ENCODE measurements at places on chromosomes 5 and 9.

DNA sequence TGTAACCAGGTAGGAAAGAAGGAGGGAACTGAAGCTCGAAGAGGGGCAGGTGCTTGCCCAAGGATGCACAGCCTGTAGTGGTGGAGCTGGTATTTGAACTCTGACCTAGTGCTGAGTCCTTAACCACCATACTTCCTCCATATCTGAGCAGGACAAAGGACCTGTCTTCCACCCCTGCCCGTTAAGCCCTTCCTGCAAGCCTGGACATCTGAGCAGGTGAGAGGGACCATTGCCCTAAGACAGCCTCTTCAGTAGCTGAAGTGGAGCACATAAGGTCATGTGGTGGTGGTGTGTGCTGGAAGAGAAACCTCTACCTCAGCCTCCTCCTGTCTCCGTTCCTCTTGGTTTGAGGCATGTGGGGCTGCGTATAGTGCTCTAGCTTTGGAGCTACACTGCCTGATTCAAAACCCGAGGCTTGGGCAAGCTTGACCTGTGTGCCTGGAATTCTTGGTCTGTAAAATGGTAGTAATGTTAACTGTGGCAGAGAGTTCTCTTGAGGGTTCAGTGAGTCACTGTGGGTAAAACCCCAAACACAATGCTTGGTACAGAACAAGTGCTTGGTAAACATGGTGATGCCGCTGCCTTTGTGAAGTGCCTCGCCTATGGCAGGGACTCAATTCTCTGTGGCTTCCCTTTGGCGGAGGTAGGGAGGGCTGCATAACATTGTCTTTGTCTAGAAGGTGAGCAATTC lies 7.4 kb downstream of the GALNT10 start:
- DNase-seq: no peak

DNA sequence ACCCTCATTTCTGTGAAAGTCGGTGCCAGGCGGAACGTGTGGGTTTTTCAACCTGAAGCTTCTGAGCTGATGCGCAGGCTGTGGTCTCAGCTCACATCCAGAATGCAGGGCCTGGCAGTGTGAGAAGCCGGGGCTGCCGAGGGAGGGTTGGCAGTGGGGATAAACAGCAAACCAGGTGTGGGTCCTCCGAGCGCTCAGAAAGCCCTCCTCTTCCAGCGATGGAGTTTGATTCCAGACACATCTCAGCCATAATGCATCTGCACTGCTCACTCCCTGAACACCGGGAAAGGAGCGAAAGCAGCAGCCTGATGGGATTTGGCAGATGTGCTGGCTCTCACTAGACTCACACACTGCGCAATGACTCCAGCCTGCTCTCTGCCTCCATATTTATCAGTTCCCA lies 280.1 kb downstream of the HSPA4 start:
- DNase-seq: no peak

DNA sequence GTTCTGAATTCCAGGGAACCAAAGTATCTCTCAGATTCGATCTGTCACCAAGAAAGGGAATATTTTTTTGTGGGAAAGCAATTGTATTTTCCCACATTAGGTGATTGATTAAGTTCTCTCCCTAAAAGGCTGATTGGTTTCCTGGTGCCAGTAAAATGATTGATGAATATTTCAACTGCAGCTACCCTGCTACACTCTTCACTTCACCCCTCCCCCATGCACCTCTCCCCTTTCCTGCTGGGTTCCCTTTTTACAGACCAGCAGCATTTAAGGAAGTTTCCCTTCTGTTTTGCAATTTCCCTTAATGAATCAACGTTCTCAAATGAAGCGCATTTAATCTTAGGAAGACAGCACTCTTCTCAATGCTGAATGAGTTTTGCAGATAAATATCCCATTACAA lies 13.1 kb downstream of the NR6A1 start:
- DNase-seq: no peak

- DNase-seq: no peak
Measured at GRCh38 chr5:135393229-135393628, 5.8 kb downstream of the MACROH2A1 start.

GRCh38 chr9:134348404-134349155 lies 22.3 kb downstream of the RXRA start:
- peak; percentile 45 for DNase-seq

DNA sequence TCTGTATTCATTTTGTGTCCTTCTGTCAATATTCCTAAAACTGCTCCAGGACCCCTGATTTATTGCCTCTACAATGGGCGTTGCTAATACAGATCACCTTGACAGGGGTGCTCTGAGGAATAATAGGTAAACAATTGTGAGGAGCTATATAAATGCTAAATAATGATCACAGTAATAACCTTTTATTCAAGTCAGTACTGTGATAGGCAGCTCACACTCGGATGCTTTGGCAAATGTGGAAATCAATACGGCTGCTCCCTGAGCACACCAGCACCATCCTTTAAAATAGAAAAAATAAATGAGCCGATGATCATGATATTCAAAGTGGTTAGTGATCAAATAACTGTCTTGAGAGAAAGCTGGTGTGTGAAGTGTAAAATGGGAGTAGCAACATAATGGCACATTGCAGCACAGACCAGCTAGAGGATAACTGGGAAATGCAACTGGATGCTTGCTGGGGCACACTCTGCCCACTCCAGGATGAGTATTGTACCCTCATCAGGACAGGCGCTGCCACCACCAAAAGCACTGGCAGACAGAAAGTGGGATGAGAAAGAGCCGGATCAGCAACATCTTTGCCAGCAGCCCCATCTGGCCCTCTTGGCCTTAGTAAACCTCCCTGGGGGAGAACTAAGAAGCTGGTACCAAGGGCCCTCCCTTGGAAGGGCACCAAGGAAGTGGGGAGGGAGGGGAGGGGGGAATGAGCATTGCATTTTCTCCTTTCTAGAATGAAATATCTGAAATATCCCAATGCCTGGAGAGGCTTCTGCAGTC lies 69.4 kb upstream of the SPATA31D4 start:
- DNase-seq: no peak

Measured in NCI-H524 treated with DMSO at 0.1 percent for 48 hours (cell line).